Calu3 (cell line): ENCODE measurements at places on chromosomes 1 and 21. TPM values are rescaled to one million over a fixed set of nuclear protein-coding genes. Genes with fewer than 3 reads are reported as not detected.

- DNase-seq, result no peak
Observed at GRCh38 chr1:23561813-23562100, 2.5 kb upstream of the ID3 start.

The KPRP gene
- total RNA-seq, result not detected in 2 replicates

DNA sequence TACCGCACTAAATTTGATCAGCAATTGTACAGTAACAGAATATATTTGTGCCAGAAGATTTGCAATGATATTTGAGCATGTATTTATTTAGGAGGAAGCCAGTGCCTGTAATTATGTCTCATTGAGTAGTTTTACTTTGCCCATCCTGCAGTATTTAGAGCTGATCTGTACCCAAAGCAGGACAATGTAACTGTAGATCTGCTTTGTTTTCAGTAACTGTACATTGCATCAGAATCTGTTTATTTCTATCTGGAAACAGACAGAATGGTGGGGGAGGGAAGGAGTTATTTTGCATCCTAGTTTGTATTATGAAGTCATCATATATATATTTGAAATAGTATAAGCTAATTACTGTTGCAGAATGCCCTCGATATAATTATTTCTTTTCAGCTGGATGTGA is 36.2 kb upstream of the LRRC8C start:
- DNase-seq, result no peak

- DNase-seq, result no peak
Observed at GRCh38 chr1:193179094-193179493, 7.3 kb downstream of the B3GALT2 start.

GRCh38 chr1:28646040-28646439 is 2.4 kb upstream of the RNU11 start:
- DNase-seq, result no peak

The FMO3 gene
- total RNA-seq, result not detected in 2 replicates

- no peak for DNase-seq
Observed at GRCh38 chr1:202619505-202619904, 90.7 kb downstream of the SYT2 start.

DNA sequence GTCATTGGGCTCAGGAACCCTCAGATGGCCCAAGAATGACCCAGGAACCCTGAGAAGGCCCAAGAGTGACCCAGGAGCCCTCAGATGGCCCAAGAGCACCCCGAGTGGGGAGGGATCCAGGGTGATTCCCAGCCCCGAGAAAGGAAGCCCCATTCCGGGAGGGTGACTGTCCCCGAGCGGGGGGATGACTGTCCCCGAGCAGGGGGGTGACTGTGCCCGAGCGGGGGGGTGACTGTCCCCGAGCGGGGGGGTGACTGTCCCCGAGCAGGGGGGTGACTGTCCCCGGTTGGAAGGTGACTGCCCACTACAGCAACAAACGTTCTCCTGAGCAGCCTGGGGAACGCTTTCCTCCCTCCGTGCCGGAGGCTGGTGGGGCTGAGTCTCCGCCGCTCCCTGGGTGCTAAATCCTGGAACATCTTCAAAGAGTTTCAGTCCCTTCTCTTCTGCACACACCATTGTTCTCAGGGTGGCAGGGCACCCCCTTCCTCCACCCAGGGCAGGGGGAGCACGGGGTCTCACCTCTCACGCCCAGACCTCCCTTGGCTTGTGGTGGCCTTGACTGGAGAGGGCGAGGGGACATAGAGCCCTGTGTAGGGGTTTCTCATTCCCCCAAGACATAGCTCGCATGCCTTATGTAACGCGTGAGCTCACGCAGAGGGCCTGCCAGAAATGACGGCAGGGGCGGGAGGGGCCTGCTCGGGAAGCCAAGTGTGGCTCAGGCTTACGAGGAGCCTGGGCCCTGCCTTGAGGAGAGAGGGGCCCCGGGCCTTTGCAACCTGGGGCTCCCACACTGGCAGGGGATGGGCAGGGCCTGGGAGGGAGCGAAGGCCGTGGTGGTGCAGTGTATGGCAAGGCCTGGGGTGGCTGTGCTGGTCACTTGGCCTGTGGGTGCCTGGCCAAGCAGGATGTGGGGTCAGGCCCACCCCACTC is 14.3 kb upstream of the SKI start:
- DNase-seq, result no peak

DNA sequence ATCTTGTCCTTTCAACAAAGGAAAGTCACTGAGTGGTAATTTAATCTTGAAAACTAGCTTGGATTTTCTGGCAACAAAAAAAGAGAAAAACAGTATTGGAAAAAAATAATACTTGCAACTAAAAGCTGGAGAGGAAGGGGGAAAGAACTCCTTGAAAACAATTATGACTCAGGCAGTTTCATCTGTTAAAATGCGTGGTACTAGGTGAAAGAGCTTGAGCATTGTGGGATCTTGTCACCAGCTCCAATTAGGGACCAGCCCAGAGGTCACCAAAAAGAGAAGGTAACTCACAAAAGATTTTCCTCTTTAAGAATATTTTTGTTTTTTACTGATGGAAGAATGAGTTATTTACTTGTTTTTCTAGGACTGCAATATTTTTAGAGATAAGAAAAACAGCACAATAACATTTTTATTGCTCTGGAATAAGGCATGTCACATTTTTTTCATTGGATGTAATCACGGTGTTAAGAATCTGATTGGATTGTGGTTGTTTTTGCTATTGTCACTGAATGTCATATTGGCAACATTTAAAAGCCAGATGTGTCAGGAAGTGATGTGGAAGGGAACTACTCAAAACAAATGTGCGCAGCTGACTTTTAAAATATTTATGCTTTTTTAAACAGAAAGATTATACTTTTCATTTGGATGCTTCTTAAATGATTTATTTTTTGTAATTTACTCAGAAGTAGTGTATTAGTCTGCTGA is 78.5 kb upstream of the ADAMTS5 start:
- DNase-seq, result no peak

- DNase-seq, result no peak
Observed at GRCh38 chr1:81584398-81584797, 216.3 kb upstream of the ADGRL2 start.

GRCh38 chr1:22347854-22348760 is 103.5 kb upstream of the ZBTB40 start:
- DNase-seq, result no peak

DNA sequence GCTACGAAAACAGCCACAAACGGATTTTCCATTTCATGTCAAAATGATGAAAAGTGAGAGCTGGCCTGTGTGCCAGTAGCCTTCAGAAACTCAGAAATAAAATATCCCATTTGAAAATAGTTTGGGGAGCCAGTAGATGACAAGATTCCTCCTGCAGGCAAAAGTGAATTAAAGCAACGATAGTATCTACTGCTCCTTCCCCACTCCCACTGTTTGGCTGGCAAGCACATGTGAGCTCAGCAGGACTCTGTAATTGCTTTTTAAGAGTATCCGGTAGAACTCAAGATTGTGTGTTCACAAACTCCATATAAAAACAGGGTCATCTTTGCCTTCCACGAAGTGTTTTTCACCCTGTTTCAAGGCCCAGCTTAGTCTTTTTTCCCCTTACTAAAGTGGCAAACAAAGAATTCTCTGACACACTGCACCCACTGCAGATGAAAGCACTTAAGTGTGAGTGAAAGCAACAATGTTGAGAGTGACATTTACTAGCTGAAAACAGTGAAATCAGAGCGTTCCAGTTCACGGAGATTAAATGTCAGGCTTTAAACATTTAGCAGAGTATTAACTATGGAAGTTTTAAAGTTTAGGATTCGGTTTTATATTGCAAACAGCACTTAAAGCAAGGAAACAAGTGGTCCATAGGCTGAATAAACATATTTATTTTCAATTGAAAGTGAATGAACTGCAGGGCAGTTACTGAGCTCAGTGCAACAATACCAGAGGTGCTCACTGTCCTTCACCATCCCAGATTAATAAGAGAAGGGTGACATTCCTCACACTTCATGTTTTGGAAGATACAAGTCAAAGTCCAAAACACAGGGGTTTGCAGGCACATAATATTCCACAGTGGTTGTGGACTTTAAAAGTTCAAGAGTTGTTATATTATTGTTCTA is 70.0 kb downstream of the ALG14 start:
- no peak for DNase-seq

DNA sequence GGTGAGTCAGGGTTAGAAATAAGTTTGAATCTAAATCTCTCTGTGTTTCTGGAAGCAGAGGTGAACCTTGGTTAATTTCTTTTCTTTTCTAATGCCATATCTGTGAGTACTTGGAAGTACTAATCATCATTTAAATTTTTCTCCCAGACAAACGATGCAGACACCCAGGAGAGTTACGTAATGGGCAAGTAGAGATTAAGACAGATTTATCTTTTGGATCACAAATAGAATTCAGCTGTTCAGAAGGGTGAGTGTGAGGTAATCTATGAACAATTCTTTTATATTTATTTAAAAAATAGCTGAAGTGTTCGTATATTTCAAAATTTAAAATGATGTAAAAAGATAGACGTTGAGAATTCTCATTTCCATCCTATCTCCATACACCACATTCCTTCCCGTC is 11.2 kb downstream of the C4BPA start:
- no peak for DNase-seq

The AMY1B gene
- total RNA-seq, result not detected in 2 replicates

DNA sequence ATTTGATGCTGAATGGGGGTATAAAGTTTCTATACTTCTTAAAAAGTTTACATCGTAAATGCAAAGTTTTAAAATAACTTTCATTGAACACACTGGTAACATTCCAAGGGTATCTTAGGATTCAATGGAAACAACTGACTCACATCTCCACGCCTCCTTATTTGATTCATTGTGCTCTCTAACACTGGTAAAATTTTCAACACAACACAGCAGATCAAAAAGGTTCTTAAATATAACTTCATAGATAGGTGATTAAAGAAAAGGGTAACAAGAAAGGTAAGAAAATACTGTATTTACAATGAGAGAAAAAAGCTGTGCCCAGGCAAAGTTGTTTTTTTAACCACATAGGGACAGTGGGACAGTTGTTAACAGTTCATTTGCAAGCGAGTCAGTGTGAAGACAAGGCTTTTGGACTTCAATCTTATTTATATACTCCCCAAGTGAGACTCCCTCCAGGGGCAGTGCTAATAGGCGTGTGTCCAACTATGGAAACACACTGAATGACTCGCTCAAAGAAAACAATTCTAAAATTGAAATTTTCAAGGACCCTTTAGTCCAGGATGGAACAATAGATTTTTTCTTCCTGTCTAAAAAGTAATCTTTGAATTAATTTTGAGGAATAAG is 140.5 kb downstream of the TIAM1 start:
- DNase-seq, result no peak

DNA sequence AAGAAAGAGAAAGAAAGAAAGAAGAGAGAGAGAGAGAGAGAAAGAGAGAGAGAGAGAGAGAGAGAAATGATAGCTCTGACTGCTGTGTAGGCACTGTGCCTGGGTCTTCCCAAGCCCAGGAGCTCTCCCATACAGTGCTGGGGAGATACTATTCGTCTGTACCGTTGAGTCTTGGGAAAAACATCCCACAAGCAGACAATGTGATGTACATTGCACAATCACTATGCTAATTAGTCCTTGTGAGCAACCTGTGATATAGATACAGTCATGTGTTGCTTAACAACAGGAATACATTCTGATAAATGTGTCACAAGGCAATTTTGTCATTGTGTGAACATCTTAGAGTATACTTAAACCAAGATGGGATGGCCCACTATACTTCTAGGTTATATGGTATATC is 381.0 kb downstream of the HHAT start:
- DNase-seq, result no peak

The ITLN2 gene
- total RNA-seq, result not detected in 2 replicates

- no peak for DNase-seq
Observed at GRCh38 chr1:29412591-29412990, 176.3 kb downstream of the PTPRU start.

DNA sequence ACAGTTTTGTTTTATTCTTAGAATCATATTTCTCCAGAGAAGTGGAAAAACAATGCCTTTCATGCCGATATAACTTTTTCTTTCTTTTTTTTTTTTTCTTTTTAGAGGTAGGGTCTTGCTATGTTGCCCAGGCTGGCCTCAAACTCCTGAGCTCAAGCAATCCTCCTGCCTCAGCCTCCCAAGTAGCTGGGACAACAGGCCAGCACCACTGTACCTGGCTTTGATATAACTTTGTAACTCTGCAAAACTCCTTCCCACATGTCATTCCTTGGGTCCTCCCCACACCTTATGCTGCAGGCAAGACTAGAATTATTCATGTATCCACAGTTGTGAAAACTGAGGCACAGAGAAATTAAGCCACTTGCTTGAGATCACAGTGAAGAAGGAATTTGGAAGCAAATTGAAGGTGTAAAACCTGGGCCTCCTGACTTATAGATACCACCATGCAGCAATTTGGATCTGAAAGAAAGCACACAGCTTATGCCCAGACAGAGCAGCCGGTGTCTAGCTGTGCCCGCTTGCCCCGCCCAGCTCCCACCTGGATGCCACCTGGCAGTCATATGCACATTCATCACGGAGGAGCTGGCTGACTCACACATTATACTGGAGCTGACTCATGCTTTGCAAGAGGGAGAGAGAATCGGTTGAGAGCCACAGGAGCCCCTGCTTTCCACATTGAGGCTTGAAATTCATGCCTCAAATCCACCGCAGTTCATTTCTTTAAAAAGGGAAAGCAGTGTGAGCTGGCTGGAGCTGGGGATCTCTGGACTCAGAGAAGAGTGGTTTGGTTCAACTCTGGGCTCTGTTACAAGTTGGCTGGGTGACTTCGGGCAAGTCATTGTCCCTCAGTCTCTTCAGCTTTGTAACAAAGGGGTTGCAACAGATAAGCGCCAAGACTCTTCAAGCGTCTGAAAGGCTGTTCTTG is 8.3 kb upstream of the SLC2A1 start:
- peak; percentile 92 for DNase-seq

The RCSD1 gene
- total RNA-seq, result not detected in 2 replicates

DNA sequence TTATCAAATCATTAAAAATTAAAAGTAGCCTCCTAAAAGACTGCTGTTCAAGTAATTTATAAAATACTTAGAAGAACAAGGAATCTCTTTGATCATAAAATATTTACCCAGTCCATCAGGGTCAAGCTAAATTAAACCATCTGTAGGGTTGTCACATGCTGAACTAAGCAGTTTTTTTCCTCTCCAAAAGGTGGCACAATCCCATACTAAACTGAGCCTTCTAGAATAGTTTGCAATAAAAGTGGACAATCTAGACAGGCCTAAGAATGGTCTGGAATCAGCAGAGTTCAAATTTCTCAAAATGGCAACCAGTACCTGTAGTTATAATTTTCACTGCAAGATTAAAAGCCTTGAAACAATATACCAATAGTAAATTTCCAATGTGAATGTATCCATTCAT is 194.8 kb downstream of the EIF4G3 start:
- no peak for DNase-seq

DNA sequence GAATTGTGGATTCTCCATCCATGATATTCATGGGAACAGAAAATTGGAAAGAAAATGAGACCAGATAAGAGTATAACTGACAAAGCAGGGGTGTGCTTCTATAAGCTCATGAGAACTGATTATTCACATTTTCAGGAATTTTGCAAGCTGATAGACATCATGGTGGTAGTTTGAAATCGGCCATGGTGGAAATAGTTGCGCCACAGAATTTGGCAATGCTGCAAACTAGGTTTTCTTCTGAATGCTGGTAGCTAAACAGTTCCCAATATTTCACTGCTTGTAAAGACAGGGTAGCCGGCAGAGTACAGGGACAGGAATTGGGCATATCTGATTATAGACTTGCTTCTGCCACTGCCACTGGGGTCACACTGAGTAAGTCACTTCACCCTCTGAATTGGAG is 151.1 kb downstream of the PLXNA2 start:
- DNase-seq, result no peak
